ENCODE measurements at places on chromosomes 3 and 15.

GRCh38 chr15:42160136-42160535 lies 3.7 kb upstream of the PLA2G4F start:
- no peak for DNase-seq

DNA sequence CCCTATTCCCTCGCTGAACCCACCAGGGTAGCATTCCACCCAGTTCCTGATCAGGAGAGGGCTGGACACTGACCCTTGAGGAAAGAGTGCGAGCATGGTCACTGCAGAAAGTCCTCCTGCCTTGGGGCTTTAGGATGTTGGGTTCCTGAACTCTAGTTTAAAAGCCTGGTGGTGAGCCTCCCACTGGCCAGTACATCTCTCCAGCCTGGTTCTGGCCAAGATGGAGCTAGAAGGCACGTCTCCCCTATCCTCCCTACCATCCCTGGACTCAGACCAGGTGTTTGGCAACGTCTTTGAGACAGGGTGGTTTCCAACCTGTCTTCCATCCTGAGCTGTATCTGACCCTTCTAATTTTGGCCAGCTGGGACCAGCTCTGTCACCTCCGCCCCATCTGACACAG lies 31.4 kb downstream of the NBEAL2 start:
- DNase-seq = no peak

DNA sequence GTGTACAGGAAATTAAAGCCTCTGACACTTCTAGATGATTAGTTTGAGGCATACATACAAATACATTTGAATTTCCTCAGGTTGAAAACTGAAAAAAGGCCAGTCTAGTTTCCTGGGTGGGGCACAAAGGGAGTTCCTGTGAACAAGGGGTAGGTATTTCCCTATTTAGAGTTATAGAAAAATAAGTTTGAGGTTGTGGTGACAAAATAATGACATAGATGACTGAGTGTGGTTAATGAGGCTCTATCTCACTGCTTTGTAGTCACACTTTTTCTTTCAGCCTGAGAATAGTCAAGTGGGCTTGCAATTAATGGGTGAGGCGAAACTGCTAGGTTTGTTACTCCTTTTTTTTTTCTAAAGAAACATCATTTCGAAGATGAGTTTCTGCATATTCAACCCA lies 4.3 kb downstream of the SLCO3A1 start:
- DNase-seq = no peak

DNA sequence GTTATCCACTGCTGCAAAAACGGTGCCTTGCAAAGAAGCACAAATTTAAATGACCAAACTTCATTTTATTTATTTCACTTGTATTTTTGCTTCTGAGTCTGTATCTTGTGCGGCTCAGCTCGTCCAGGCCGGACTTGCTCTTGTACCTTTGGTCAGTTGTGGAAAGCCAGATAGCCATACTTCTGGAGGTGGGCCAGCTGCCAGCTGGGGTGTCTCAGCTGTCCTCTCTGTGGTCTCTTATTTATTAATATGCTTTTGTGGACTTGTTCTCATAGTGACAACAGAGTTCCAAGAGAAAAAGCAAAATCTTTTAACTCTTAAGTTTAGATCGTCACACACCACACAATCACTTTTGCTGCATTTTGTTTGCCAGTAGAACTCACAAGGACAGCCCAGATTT lies 87.7 kb downstream of the IL1RAP start:
- no peak for DNase-seq

- no peak for DNase-seq
These were observed 6.8 kb downstream of the VILL start for GRCh38 chr3:37997342-37997741.

- no peak for DNase-seq
These were observed 135.2 kb upstream of the IL12A start for GRCh38 chr3:159853506-159853864.

DNA sequence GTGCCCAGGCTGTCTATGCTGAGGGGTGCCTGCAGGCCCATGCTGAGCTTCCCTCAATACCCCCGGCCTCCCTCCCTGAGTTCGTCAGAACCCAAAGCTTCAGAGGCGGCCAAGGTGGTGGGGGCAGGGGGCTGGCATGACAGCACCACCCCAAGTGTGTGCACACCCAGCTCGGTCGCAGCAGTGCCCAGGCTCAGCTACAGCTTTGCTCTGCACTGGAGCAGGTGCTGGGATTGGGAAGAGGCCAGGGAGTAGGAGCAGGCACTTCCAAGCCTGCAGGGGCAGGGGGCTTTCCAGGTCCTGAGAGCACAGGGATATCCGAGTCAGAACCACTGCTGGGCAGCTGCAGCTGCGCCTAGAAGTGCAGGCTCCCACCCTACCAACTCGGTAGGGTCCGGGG lies 283.9 kb downstream of the UBE2E2 start:
- DNase-seq = no peak

- no peak for DNase-seq
These were observed 3.0 kb downstream of the CXCR6 start for GRCh38 chr3:45946307-45946706.

GRCh38 chr3:192847941-192848340 lies 69.7 kb downstream of the MB21D2 start:
- no peak for DNase-seq

DNA sequence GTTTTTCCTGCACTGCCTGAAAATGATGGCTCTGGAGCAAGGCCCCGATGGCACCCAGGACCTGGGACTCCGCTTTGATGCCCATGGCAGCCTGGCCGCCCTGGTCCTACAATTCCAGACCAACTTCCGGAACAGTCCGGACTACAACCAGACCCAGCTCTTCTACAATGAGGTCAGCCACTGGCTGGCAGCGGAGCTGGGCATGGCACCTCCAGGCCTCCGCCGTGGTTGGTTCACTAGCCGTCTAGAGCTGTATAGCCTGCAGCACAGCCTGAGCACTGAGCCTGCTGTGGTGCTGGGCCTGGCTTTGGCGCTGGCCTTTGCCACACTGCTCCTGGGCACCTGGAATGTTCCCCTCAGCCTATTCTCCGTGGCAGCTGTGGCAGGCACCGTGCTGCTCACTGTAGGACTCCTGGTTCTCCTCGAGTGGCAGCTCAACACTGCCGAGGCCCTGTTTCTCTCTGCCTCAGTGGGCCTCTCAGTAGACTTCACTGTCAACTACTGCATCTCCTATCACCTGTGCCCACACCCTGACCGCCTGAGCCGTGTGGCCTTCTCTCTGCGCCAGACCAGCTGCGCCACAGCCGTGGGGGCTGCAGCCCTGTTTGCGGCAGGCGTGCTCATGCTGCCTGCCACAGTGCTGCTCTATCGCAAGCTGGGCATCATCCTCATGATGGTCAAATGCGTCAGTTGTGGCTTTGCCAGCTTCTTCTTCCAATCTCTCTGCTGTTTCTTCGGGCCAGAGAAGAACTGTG lies 10.9 kb downstream of the DISP2 start:
- no peak for DNase-seq

DNA sequence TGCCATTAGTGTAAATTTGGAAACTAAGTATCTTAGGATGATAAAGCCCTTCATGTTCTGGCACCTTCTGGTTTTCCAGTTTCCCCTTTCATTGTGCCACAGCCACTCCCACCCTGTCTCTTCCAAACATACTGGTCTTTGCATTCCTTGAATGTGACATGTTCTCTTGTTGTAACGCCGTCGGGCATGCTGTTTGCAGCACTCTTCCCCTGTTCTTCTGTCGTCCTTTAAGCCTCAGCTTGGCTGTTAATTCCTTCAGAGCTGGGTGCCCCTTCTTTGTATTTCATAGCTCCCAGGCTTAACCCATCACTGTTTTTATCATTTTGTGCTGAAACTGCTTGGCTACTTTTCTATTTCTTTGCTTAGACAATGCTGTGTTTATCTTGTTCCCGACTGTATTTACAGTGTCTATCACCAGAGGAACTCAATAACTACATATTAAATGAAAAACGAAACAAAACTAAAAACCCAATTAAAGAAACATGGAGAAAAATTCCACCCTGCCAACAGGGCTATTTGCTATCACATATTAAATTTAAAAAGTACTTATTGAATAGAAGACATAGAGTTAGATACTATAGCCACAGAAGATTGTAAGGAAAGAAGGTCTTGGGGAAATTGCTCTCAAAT lies 95.4 kb upstream of the KCNAB1 start:
- no peak for DNase-seq

- DNase-seq = no peak
These were observed 13.8 kb downstream of the FSD2 start for GRCh38 chr15:82792068-82792467.

GRCh38 chr3:120763601-120764000 lies 21.1 kb downstream of the GTF2E1 start:
- no peak for DNase-seq

DNA sequence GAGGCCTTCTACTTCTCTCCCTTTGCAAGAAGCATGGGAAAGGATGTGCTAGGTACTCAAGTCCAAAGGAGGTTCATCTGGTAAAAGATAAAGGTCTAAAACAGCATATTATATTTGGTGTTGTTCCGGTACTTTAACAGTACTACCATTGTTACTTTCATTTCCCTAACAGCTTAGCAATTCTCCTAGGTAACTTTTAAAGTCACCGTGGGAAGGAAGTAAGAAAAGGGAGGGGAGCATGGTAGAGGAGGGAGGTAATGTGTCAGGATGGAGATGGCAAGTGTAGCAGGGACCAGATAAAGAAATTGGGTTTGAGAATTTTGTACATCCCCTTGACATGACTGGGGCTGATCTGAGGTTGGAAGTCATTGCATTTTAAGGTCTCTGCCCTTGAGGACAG lies 89.4 kb upstream of the SKOR1 start:
- no peak for DNase-seq

GRCh38 chr3:35263477-35263876 lies 375.8 kb upstream of the ARPP21 start:
- no peak for DNase-seq

- DNase-seq = no peak
These were observed 41.6 kb downstream of the FBXL2 start for GRCh38 chr3:33318710-33319380.

DNA sequence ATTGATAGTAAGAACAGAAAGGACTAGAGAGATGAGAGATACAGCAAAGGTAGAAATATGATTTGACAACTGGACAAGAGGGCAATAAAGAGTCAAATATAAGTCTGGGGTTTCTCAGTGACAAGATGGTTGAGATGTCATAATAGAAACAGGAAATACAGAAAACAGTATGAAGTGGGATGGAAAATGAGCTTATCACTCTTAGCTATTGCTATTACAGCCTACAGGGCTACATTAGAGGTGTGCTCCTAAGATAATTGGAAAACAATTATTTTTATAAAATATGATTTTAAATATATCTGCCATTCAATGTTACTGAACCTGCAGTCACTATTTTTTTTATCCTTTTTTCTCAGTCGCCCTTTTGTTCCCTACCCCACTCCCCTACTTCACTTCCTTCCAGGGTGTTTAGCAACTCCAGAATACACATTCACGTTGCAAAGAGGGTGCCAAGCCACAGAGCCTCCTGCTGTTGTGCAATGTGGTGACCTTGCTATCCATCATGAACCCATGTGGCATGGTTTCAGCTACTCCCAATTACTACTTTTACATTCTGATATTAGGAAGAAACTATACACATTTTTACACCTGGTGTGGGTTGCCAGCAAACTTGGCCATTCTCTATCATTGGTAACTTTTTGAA lies 6.0 kb downstream of the NRG4 start:
- DNase-seq = no peak

GRCh38 chr3:188348435-188349244 lies 194.7 kb downstream of the LPP start:
- no peak for DNase-seq

- no peak for DNase-seq
These were observed 51.6 kb upstream of the CP start for GRCh38 chr3:149273096-149273751.

GRCh38 chr3:160440687-160441086 lies 8.9 kb downstream of the TRIM59 start:
- DNase-seq = no peak

DNA sequence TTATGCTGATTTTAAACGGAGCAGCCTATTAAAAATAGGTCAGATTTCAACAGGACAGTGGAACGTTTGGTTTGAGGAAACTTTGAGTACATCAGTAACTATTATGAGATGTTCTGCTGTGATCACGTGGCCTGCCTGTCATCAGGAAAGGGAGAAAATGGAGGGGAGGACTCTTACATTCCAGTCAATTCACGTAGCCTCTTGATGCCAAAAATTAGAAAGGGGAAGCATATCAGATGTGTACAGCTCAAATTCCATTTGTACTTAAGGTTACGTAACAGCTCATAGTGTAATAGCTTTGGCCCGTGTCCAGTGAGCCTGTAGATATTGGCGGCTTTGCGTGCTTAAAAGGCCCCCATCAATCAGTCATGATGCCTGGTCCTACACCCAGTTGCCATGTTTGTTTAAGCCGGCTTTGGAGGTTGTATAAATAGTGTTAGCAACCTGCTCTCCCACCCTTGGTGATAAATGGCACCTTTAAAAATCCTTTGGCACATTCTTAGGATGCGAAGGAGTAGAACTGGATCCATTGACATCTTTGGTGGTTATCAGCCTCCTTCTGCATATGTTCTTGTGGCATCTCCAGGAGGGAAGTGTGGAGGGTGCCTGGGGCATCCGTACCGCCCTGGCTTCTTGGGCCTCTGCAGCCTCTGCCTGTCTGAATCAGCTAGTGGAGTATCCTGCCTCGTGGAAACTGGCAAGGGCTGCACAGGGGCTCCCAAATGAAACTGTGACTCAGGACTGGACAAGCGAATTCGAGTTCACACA lies 163.9 kb downstream of the THSD4 start:
- no peak for DNase-seq

DNA sequence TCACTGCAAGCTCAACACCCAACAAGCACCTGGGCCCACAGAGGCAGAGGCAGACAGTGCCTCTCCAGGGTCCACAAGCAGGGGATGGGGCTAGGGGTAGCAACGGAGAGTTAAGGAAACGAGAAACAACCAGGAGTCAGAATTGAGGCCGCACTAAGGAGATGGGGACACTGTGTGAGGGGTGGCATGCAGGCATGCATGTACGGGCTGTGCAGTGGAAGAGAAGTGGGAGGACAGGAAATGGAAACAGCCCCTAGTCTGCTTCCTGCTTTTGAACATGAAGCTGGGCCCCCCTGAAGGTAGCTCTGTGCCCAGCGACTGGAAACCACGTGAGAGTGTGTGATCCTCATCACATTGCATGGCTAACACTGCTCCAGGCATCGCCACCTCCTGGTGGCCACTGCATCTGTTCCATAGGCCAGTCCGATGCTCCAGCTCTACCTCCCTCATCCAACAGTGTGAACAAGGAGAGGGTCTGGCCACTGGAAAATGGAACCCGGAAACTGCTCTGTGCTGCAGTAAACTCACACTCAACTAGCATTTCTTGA lies 44.0 kb downstream of the XXYLT1 start:
- no peak for DNase-seq

- no peak for DNase-seq
These were observed 267.8 kb downstream of the ADAMTS17 start for GRCh38 chr15:100073982-100074381.

GRCh38 chr15:66909381-66909890 lies 156.0 kb upstream of the SMAD3 start:
- no peak for DNase-seq

- DNase-seq = no peak
These were observed 1.3 kb upstream of the TMIE start for GRCh38 chr3:46699676-46700523.
